A673 (cell line): ENCODE measurements at places on chromosomes 3 and 15.

DNA sequence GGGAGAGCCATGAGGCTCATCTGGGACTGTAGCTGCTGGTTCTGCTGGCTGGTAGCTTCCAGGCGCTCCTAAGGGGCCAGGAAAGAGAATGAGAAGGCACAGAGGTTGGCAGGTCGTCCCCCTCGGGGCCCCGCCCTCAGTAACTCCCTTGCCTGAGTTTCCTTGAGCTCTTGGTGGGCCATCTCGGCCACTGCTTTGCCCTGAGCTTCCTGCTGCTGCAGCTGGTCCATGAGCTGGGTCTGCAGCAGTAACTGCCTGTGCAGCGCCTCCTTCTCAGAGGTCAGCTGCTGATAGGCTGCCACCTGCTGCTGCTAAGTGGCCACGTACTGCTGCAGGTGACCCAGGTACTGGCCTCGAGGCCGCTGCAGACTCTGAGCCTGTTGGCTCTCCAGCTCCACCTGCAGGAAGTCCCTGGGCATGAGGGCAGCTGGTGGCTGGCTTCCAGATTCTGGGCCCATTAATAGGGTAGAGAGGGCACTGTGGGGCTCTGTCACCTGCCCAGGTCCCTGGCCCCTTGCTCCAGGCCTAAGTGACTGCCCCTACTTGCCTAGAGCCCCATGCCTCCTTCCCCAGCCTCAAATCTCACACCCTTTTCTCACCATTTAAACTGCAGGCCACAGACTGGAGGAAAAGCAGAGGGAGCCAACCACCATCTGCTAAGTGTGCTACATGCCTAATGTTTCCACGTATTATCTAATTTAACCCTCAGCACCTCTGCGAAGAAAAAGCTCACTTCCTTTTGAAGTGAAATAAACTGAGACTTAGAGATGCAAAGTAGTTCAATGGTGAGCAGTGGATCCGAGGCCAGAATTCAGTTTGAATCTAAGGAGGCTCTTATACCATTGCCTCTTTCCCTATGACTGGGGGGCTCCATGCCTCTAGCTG lies 10.8 kb upstream of the VPS33B start:
- no peak overlapping the region for H3K4me3 ChIP-seq
- no peaks in the 10 kb centered on the region for H3K4me1 ChIP-seq
- no peaks in the 10 kb centered on the region for H3K27me3 ChIP-seq
- no peaks in the 10 kb centered on the region for H3K36me3 ChIP-seq
- DNase-seq = peak; percentile 41
- H3K27ac ChIP-seq = no peak overlapping the region

DNA sequence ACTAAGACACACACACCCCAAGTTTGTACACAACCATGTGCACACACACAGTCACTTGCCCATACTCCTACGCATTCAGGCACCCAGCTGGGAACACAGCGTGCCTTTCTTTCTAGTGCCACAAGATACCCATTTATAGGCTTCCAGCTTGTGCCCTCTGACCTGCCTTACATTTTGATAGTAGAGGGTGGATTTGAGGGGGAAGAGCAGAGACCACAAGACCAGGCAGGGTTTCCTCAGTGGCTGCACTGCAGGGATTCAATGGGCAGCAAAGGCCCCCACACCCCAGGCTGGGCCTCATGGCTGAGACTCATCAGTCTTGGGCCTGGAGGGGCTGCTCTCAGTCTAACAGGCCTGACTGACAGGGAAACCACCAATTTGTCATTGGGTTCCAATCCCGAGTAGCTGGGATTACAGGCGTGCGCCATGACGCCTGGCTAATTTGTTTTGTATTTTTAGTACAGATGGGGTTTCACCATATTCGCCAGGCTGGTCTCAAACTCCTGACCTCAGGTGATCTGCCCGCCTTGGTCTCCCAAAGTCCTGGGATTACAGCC lies 18.8 kb upstream of the ANKDD1A start:
- H3K27ac ChIP-seq = no peak overlapping the region
- H3K36me3 ChIP-seq = no peaks in the 10 kb centered on the region
- no peak overlapping the region for H3K4me3 ChIP-seq
- no peaks in the 10 kb centered on the region for H3K27me3 ChIP-seq
- peaks cover 29% of the 10 kb centered on the region for H3K4me1 ChIP-seq
- DNase-seq = no peak

DNA sequence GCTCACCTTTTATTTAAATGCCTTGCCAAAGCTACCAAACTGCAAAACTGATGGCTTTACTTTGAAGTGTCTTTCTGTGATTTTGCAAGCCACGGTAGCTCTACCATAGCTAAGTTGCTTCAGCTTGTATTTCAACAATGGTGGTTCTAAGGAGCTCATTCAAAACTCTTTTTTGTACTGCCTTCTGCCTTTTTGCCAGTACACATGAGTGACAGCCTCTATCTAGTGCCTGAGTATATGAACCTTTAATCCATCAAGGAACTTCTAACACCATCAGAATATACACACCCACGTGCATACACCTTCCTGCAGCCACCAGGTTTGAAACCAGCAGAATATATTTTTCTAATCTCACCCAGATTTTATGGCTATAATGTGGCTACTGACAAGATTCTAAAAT lies 10.4 kb upstream of the NR2F2 start:
- no peak overlapping the region for H3K4me3 ChIP-seq
- H3K36me3 ChIP-seq = no peaks in the 10 kb centered on the region
- no peaks in the 10 kb centered on the region for H3K27me3 ChIP-seq
- no peak for DNase-seq

DNA sequence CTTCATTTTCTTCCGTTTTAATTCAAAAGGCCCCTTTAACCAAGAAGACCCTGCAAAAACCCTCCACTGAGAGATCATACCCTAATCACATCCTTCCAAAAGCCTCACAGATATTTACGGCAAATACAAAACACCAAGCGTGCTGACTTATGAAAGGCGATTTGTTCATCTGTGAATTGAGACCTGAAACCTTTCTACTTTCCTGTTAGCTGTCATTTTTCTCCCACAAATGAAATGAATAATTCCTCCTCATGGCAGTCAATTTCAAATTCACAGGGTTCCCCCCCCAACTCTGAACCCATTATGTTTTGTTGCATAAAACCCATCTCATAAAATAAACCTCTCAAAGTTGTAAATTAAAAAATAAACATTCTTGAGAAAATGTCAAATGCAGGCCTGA lies 149.6 kb downstream of the PDZRN3 start:
- no peaks in the 10 kb centered on the region for H3K36me3 ChIP-seq
- no peaks in the 10 kb centered on the region for H3K4me1 ChIP-seq
- no peak overlapping the region for H3K4me3 ChIP-seq
- H3K27ac ChIP-seq = no peak overlapping the region
- H3K27me3 ChIP-seq = no peaks in the 10 kb centered on the region
